ENCODE measurements at places on chromosomes 7 and 10.

DNA sequence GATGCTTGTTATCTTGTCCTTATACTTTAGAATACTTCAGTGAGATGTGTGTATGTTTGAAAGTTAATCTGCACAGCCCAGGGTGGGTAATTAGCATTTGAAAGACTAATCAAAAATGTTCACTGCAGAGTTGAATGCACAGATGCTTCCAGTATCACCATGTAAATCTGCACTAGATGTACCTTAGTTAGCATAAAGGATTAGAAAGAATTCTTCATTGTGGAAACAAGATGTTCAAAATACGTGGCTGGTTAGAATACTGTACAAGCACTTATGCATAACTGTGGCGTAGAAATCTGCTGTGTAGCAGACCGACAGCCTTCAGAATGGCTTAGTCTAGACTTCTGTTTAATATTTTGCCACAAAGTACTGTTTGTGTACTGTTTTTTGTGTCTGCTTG lies 2.2 kb upstream of the TMEM168 start:
- no peak for DNase-seq

GRCh38 chr7:39741942-39742623 lies 118.7 kb downstream of the RALA start:
- peak; percentile 42 for DNase-seq

- DNase-seq = no peak
Measured at GRCh38 chr10:69661414-69662172, 31.5 kb downstream of the FAM241B start.

DNA sequence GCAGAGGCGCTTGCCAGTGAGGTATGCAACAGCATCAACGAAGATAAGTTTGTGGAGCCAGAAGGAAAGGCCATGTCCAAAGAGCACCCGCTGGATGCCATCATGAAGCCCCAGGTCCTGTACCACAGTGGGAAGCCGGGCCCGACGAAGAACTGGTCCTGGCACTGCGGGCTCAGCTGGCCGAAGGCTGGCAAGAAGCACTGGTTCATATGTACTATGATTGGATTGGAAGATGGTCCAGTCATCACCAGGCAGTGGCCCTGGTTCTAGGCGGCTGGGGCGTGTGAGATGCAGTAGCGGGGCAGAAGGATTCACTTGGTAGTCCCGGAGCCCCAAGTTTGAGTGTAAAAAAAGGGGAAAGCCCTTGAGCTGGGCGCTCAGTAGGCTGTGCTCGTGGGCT lies 3.9 kb downstream of the NDST2 start:
- no peak for DNase-seq

DNA sequence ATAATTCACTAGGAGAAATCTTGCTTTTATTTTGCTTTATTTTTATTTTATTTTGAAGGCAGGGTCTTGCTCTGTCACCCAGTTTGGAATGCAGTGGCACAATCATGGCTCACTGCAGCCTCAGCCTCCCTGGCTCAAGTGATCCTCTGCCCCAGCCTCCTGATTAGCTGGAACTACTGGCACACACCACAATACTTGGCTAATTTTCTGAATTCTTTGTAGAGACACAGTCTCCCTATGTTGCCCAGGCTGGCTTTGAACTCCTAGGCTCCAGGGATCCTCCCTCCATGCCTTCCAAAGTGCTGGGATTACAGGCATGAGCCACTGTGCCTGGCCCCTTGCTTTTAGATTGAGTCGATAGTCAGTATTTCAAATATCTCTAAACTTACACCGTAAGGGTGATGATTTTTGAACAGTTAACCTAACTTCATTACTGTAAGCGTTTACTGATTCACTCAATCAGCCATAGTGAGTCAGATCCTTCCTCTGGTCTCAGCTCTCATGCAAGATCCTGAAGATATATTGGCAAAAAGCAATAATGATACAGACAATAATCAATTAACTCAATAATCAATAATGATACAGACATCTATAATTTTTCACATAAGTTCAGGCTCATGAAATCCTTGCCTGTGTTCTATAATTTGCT lies 239.5 kb downstream of the KIAA1217 start:
- DNase-seq = no peak

DNA sequence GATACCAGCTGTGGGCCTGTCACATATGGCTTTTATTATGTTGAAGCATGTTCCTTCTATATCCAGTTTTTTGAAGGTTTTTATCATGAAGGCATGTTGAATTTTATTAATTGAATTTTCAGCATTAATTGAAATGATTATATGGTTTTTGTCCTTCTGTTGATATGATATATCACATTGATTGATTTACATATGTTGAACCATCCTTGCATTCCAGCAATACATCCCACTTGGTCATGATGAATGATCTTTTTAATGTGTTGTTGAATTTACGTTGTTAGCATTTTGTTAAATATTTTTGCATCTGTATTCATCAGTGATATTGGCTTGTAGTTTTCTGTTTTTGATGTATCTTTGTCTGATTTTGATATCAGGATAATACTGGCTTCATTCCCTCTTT lies 21.2 kb downstream of the PRSS37 start:
- no peak for DNase-seq

GRCh38 chr7:43592326-43592725 lies 9.4 kb downstream of the STK17A start:
- DNase-seq = no peak

GRCh38 chr7:29063236-29063635 lies 83.1 kb downstream of the CPVL start:
- no peak for DNase-seq

DNA sequence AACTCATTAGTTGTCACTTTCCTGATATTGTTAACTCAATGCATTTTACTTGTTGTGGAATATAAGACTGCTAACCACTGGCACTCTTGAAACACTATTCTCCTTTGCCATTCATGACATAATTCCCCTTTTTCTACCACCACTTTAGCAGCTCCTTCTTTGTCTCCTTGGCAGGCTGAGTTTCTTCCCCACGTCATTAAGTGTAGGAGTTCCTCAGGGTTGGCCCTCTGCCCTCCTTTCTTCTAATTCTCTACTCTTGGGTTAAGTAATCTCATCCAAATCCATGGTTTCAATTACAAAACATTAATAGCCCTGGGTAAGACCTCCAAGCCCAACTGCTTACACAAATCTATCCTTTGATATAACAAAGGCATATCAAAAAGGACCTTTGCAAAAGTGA lies 175.1 kb downstream of the HGF start:
- no peak for DNase-seq

DNA sequence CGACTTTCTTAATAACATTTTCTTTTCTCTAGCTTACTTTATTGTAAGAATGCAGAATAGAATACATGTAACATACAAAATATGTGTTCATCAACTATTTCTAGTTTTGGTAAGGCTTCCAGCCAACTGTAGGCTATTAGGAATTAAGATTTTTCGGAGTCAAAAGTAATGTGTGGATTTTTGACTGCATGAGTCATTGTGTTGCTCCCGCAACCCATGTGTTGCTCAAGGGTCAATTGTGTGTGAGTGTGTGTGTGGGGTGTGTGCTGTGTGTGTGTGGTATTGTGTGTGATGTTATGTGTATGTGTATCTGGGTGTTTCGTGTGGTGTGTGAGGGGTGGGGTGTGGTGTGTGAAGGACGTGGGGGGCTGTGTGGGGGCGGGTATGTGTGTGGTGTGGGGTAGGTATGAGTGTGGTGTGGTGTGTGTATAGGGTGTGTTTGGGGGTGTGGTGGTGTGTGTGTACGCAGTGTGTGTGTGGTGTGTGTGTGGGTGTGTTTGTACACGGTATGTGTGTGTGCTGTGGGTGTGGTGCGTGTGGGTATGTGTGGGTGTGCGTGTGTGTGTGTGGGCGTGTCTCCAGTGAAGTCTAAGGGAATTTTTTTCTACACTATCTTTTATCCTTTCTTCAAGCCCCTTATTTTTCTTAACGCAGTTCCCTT lies 60.5 kb downstream of the RSU1 start:
- DNase-seq = no peak

DNA sequence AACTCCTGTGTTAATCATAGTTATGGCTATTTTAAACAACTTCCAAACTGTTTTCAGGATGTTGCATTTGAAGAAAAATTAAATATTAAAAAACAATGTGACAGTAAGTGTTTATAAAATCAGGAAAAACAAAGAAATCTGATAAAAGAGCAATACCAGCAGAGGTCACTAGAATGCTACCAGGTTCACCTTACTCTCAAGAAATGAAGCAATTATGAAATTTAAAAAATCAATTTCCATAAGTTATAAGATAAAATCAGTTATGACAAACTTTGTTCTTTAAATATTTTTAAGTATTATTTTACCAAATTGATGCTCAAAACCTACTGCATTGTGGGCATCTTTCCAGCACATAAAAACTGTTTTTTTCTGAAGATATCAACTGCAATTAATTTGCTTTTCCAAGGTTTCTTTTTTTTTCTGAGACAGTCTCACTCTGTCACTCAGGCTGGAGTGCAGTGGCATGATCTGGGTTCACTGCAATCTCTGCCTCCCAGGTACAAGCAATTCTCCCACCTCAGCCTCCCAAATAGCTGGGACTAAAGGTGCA lies 50.7 kb upstream of the RHEB start:
- no peak for DNase-seq

DNA sequence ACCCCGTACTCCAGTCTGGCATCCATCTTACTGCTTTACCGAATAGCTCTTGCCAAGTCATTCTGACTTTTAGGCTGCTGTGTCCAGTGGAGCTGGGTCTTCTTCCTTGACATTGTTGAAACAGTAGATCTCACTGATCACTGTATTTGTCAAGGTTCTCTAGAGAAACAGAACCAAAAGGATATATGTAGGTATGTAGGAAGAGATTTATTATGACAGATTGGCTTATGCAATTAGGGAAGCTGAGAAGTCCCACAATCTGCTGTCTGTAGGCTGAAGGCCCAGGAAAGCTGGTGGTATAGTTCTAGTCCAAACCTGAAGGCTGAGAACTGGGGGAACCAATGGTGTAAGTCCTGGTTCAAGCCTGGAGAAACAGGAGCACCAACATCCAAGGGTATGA lies 12.1 kb upstream of the PRRT4 start:
- DNase-seq = no peak

DNA sequence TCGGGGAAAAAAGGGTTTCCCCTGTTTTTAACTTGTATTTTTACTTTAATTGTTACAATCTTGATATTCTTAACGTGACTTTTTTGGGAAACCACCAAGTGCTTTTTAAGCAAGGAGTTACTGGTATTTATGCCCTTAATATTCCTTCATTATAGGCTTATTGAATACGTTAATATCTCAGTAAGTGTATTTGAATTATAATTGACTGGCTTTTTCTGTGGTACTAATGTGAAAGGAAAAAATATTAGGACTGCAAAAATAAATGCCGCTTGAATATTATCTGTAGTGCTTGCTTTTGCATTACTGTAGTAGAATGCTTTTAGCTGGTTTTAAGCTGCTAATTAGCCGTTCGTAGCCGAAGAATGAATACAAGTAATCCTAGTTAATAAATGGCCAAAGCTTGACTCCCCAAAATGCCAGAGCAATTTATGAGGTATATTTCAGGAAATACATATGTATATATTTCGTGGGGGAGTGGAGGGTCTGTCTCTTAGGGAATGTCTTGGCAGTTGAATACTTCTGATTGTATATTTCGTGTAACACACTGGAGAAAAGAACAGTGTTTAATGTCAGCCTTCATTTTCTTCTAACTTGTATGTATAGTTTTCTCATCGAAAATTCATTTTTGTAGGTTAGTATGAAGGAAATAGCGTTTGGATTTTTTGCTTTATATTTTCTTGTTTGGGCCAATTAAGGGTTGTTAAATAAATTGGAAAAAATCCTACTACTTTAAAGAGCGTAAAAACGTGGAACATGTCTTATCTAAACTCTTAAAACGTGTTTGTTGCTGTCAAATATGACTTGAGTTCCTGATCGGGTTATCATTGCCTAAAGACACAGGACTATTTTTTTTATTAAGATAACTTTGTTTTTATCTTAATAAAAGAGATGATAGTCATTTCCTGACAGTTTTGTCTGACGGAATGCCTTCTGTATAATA lies 1.5 kb downstream of the PDCD4 start:
- DNase-seq = no peak

- no peak for DNase-seq
Measured at GRCh38 chr7:26397796-26398426, 106.2 kb downstream of the SNX10 start.

GRCh38 chr7:108459922-108460551 lies 3.8 kb upstream of the NRCAM start:
- no peak for DNase-seq

DNA sequence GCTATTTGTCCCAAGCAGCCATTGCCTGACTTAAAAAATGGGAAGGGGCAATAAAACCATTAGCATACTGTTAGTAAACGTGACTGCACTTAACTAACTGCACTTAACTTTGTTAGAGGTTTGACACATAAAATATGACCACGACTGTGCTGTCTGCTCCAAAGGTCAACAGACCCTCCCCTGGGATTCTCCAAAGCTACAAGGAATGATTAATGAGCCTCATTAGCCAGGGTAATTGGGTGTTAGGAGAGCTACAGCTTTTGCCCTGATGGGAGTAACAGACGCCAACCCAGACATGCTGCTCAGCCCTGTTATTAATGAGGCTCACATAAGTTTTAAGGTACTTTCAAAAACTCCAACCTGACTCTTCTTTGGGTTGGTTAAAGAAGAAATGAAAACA lies 129.4 kb upstream of the PLPP4 start:
- DNase-seq = no peak

DNA sequence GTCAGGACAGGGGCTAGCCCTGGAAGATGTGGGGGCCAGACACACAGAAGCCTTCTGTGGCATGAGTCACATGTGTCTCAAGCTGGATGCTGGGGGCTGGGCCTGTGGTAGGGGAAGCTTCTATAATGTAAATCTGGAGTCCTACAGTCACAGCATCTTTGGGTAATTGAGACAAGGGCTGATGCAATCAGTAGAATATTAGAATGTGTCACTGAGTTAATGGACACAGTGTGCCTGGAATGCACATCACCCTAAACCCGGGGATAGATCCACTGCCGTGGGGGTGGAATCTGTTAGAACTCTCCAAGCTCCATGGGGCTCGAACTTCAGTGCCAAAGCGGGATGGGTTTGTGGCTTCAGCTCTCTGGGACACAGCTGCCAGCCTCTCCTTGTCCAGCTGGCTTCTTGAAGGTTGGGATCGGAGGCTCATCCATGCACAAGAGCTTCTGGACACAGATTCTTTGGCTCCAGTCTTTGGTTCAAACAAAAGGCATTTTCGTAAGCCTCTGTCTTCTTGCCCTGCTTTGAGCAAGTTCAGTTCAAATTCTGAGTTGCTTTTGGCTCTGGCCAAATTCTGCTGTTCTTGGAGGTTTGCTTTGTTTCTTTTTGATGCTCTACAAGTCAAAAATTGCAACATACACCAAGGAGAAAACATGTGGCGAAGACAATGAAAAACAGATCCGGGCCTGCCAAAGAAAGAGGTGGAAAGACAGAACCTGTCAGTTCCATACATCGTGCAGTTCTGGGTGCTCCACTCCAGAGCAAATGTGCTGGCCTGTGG lies 194.8 kb upstream of the ZNF32 start:
- no peak for DNase-seq

- no peak for DNase-seq
Measured at GRCh38 chr7:133691727-133692610, 435.2 kb upstream of the LRGUK start.

- DNase-seq = no peak
Measured at GRCh38 chr10:77146712-77147336, 490.8 kb downstream of the KCNMA1 start.

- DNase-seq = no peak
Measured at GRCh38 chr7:21722371-21722770, 179.5 kb downstream of the DNAH11 start.

All from T-helper 9 cell (primary cell).